ENCODE measurements at places on chromosomes 5 and 9.

DNA sequence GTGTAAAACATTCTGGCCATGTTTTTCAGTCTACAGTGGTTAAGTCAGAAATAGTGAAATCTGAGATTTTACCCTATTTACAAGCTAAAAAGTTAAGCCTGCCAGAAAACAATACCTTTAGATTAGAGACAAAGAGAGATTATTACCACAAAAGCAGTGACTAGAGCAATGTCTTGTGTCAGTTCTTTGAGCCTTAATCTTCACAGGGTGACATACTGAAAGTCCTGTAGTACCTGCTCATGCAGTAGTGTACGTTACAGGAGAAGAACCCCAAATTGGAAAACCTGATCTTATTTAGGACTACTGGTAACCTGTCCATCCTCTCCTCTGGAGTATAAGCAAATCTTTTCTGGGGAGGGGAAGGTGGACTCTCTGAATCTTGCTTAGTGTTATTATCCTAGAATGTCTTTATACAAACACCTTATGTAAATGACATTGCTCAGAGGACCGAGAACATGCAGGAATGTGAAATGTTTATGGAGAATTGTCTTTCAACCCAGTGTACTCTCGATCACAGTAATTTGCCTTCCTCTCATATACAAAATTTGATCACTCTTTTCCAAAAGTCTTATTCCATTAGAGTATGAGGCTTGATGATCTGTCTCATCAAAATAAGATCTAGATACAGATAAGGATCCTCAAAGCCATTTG lies 55.7 kb downstream of the ERBIN start:
- DNase-seq = no peak

DNA sequence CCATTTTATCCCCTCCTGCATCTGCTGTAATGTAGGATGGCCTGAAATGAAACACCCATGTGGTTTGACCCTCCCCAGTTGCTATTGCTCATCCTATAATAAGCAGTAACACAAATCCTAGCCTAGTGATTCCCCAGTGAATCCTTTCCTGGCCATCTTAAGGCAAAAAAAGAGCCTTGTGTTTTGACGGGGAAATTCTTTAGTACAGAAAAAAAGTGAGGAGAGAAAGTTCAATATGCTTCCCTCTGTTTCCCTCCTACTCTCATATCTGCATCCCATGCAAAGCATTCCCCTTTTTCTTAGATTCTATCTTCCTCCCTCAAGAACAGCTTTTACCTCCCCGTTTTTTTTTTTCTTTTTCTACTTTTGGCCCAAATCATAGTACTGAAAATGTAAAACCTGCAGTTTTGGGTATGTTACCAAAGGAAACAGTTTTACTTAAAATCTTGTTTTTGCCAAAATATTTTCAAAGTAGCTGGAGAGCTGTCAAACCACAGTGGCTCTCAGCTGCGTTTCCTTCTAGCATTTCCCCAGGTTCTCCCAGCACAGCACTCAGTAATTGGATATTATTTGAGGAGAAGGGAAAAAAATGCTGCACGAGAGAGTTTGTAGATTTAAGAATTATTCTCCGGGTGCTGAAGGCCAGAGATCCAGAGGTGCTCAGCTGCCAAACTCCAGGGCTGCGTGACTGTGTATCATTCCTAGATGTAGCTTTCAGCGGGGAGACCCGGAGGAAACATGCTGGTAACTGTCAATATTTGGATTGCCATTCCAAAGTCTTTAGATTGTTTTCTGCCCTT lies 321.4 kb downstream of the NPR3 start:
- DNase-seq = no peak

GRCh38 chr5:179978792-179979191 lies 71.1 kb upstream of the TBC1D9B start:
- DNase-seq = no peak

GRCh38 chr5:91830361-91830953 lies 447.3 kb upstream of the ARRDC3 start:
- DNase-seq = no peak

- no peak for DNase-seq
Observed at GRCh38 chr9:133728856-133729616, 9.1 kb downstream of the SARDH start.

GRCh38 chr9:15498246-15498995 lies 12.3 kb downstream of the PSIP1 start:
- no peak for DNase-seq

- no peak for DNase-seq
Observed at GRCh38 chr9:137757613-137758029, 120.0 kb upstream of the CACNA1B start.

Measured in esophagus squamous epithelium (tissue), 5 donors.